ENCODE measurements at places on chromosomes 1 and 21. TPM values are rescaled to one million over a fixed set of nuclear protein-coding genes. Genes with fewer than 3 reads are reported as not detected.

DNA sequence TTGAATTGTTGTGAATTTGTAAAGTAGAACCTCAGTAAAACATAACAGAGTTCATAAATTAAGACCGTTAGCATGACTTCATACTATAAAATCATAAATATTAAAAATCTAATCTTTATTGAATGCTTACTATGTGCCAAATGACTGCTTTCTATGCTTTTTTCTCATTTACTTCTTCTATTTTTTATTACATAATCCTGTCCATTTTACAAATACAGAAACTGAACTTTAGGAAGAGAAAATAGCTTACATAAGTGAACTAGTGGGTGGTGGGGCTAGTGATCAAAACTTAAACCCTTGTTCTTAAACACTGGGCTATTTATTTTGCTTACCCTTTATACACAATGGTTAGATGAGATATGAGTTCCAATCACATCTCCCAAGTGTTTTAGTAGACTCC is 122.3 kb downstream of the ZC3H11B start:
- H3K36me3 ChIP-seq: no peaks in the 10 kb centered on the region
- H3K4me1 ChIP-seq: no peaks in the 10 kb centered on the region
- no peak overlapping the region for H3K27ac ChIP-seq
- no peak for DNase-seq
- H3K4me3 ChIP-seq: no peak overlapping the region

GRCh38 chr1:119143706-119144105 is 3.3 kb upstream of the WARS2 start:
- H3K27ac ChIP-seq: no peak overlapping the region
- H3K36me3 ChIP-seq: no peaks in the 10 kb centered on the region
- DNase-seq: no peak
- H3K27me3 ChIP-seq: no peaks in the 10 kb centered on the region
- peaks cover 24% of the 10 kb centered on the region for H3K4me1 ChIP-seq

GRCh38 chr1:68271596-68271995 is 39.3 kb upstream of the WLS start:
- H3K4me3 ChIP-seq: no peak overlapping the region
- H3K27ac ChIP-seq: no peak overlapping the region
- no peaks in the 10 kb centered on the region for H3K36me3 ChIP-seq
- H3K4me1 ChIP-seq: no peaks in the 10 kb centered on the region
- H3K27me3 ChIP-seq: no peaks in the 10 kb centered on the region
- DNase-seq: no peak

GRCh38 chr1:69172003-69173000 is 395.4 kb upstream of the LRRC7 start:
- no peak overlapping the region for H3K27ac ChIP-seq
- H3K36me3 ChIP-seq: no peaks in the 10 kb centered on the region
- no peak for DNase-seq
- no peak overlapping the region for H3K4me3 ChIP-seq
- H3K27me3 ChIP-seq: no peaks in the 10 kb centered on the region

The TMEM81 gene
- total RNA-seq: 3.3 TPM

DNA sequence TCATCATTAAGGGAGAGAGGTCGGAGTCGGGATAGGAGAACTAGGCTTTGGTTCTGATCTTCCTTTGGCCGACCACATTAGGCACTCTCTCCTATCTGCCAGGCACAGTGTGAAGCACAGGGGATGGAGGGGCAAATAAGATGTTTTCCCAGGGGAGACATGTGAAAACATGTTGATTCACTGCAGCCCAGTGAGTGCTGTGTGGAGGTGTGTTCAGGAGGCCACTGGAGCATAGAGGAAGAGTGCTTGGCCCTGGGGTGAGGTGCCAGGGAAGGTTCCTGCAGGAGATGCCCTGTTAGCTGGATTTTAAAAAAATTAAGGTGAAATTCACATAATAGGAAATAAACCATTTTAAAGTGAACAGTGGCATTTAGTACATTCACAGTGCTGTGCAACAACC is 3.7 kb downstream of the VANGL2 start:
- peaks cover 3% of the 10 kb centered on the region for H3K27me3 ChIP-seq
- H3K27ac ChIP-seq: no peak overlapping the region
- H3K4me1 ChIP-seq: no peaks in the 10 kb centered on the region
- no peaks in the 10 kb centered on the region for H3K36me3 ChIP-seq

- H3K4me1 ChIP-seq: no peaks in the 10 kb centered on the region
- no peak overlapping the region for H3K27ac ChIP-seq
- H3K36me3 ChIP-seq: no peaks in the 10 kb centered on the region
- no peaks in the 10 kb centered on the region for H3K27me3 ChIP-seq
- no peak for DNase-seq
Measured at GRCh38 chr1:46062651-46063319, 69.6 kb downstream of the PIK3R3 start.

The OR2L3 gene
- total RNA-seq: not detected

All from gastrocnemius medialis (tissue), 4 donors.